ENCODE measurements at places on chromosomes 11 and 22.

GRCh38 chr22:49721211-49721763 lies 106.4 kb downstream of the BRD1 start:
- DNase-seq, result no peak

- DNase-seq, result no peak
These were observed 166.1 kb upstream of the API5 start for GRCh38 chr11:43145653-43146052.

DNA sequence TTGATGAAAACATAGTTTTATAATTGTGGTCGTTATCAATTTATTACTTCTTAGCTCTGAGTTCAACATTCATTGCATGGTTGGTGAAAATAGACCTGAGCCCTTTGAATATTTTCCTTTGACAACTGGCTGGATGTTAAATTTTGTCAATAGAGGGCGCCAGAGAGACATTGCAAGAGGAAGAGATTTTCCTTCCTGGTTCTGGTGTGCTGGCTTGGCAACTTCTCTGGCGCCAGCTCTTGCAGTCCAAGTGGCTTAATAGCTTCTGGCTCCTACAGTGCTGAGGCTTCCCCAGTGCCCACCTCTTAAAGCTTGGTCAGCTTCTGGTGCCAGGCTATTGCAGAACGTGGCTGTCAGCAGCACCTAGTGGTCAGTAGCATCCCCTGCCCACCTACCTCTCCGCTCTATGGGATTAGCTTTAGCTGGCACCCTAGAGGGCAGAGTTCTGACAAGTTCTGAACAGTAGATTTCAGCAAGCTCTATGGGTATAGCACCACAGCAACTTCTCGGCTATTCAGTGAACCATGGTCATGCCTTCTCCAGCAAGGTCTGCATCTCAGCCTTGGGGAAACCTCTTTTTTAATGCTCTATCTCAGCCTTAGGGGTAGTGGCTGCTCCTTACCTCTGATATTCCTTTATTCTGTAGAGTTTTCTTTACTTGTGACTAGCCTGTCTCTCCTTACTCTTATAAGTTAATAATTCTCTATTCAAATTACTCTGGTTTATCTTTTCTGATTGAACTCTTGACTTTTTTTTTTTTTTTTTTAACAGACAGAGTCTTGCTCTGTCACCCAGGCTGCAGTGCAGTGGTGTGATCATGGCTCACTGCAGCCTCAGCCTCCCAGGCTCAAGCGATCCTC lies 59.4 kb downstream of the ACER3 start:
- DNase-seq, result peak; percentile 80

- DNase-seq, result peak; percentile 85
These were observed 88.9 kb downstream of the KCNQ1 start for GRCh38 chr11:2533587-2534133.

DNA sequence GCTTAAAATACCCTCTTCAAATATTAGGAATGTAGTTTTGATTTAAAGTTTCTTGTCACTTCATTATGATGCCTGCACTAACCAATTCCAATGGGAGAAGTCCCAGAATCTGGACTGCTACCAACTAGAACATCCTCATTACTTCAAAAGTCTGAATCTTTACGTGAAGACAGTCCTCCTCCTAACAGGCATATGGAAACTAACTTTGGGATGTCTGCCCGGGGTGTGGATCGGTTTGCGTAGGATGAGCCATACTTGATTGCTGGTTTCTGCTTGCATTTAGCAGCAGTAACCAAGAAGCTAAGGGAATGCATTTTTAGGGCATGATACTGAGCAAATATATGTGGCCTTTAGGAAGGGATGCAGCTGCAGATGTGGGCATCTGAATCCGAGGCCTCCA lies 177.1 kb downstream of the LRRC4C start:
- no peak for DNase-seq

DNA sequence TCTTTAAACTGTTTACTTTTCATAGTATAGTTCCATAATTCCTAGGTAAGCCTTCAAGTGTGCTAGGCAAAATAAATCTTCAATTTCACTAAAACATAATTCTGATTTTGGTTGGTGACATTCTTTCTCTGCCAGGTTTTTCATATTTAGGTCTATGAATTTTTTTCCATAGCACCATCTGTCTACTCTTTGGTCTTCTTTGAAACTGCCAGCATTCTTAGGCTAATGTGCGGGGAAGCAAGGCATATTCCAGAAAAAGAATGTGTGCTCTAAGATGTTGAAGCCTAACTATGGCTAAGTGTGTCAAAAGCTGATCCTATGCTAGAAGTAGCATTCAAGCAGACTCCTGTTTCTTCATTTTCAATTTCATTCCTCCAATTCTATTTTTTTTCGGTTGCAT lies 213.9 kb upstream of the C11orf87 start:
- DNase-seq, result no peak

GRCh38 chr22:23603266-23603665 lies 23.2 kb upstream of the IGLL1 start:
- no peak for DNase-seq

- no peak for DNase-seq
These were observed 19.2 kb downstream of the FAM168A start for GRCh38 chr11:73578592-73579185.

DNA sequence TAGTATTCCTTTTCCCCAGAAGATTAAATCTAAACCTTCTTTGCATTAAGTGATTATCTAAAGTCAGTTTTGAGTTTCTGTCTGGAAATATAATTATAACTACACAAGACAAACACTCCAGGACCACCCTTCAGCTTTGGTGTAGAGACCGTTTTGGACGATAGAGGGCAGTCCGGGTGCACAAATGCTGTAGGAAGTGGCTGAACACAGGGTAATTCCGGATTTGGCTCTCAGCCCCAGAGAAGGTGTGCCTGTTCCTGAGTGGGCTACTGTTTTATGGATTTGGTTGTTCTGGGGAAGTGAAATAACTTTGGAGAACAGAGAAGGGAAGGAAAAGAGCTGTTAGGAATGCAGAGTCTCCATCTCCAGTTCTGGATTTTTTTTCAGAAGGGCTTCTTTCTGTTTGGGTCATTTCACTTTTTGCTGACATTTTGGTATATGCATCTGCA lies 14.8 kb downstream of the EXT2 start:
- DNase-seq, result peak; percentile 38

Measured in LHCN-M2 (cell line).